ENCODE measurements at places on chromosomes 12 and 14.

- DNase-seq, result no peak
Observed at GRCh38 chr14:64409126-64409920, 21.2 kb downstream of the MTHFD1 start.

DNA sequence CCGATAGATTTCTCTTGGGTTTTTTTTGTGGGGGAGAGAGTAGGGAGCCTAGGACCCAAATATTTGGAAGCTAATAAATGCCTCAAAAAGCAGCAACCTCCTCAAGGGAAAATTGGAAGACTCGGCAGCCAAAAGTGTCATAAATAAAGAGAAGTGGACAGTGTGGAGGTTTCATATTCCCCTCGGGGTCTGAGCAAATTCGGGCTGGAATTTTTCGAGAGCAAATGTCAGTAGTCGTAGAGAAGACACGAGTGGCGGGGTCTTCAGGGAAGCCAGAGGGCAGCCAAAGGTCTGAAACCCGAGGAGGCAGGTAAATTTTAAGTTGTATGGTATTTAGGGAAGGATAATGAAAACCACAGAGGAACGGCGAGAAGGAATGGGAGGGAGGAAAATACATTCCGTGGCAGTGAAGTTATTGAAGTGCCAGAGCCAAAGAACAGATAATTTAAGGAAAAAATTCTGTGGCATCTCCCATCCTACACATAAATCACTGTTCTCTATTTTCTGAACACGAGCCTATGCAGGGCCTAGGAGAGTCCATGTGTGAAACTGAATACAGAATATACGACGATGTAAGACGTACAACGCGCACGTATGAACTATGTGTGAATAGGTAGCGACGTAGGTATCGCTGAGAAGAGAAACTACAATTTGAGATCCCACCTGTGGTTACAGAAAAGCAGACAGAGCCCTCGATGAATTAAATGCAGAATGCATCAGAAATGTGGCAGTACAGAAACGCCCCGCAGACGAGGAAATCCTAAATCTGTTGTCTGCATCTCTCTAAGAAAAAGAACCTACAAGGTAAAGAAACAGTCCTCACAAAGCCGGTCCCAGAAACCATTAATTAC lies 12.9 kb downstream of the BCL11B start:
- no peak for DNase-seq

DNA sequence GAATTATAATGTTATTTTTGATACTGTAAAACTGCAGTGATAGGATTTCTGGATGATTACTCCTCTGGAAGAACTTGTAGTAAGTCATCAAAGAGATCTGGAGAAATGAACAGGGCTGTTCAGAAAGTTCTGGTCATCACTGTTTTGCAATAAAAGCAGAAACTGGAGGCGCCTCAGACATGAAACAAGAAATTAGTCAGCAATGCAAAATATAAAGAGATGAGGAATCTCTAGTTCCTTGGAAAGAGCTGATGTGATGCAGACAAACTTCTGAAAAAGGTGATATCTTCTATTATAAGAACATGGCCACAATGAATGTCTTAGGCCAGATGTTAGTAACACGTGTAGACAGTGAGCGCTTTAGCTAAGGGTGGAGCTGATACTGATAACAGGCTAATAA lies 9.5 kb downstream of the ACIN1 start:
- DNase-seq, result no peak

DNA sequence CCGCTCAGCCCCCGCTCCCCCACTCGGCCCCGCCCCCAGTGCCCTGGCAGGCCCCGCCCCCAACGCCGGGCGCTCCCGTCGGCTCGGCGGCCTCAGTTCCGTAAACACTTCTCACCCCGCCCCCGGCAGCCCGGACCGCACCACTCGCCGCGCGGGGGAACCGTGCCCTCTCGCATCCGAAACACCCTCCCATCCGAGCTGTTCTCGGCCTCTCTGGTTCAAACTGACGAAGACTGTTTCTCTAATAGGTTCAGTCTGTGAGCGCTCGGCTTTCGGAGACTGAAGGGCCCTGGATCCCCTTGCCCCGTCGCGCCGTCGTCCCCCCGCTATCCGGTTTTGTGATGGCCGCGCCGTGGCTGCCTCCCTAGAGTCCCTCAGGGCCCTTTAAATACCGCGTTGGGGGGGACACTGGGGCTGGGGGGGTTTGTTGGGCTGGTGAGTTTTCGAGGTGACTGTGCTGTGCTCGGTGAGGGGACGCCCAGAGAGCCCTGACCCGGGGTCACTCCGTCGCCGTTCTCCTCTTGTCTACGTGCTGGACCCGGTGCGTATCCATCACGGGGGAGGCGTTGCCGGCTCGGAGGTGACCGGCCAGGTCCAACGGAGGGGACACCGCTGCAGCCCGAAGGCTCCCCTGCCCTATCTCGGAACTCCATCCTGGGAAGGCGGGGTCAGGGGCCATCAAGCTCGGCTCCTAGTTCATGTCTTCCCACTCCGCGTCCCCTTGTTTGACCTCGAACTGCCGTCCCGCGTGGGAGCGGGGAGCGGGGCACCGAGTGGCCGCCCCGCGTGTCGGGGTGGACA lies at the start of gene TCP11L2:
Gene TCP11L2 (plus strand): TSS at position 333 of the 801 bp plus-strand sequence. CDS start 8,343 bp downstream, outside the sequence.
- DNase-seq, result peak; percentile 95

GRCh38 chr14:34138175-34138574 lies 187.3 kb upstream of the EGLN3 start:
- no peak for DNase-seq

GRCh38 chr12:121657305-121658008 lies 12.0 kb downstream of the MORN3 start:
- no peak for DNase-seq

DNA sequence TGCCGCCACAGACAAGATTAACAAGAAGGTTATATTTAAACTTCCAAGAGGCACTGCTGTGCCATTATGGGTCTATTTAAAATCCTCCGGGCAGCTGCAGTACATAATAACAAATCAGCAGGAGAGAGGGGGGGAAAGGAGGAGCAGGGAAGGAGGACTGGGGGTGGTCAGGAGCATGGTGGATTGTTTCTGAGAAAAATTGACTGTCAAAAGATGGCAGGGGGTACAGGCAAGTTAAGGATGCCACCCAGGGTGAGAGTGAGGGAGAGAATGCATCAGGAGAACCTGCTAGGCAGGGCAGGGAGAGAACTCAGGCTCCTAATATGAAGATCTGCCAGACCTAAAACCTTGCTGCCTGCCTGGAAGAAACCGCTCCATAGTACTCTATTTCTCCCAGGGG lies 181.8 kb downstream of the GRIN2B start:
- DNase-seq, result no peak

- no peak for DNase-seq
Observed at GRCh38 chr12:68434391-68435298, 102.5 kb upstream of the MDM1 start.

- DNase-seq, result no peak
Observed at GRCh38 chr12:79423560-79423959, 267.2 kb downstream of the PAWR start.

GRCh38 chr14:36829547-36829946 lies 167.9 kb downstream of the PAX9 start:
- no peak for DNase-seq

DNA sequence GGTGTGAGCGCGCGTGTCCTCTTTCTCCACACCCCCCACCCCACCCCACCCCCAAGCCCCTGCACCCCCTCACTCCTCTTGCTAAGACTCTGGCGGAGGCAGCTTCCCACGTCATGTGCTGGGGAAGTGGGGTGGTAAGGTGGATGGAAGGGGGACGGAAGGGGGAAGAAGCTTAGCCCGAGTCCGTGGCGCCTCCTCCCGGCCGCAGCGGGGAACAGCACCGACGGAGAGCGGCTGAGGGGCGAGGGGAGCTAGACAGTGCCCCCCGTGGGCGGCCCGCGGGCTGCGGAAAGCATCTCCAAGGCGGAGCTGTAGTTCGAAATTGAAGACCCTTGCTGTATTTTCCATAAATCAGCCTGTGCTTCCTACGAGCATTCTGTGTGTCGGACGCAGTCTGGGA lies 588 bp upstream of the GRIN2B start:
- peak; percentile 89 for DNase-seq

- no peak for DNase-seq
Observed at GRCh38 chr12:6262211-6262610, 48.3 kb upstream of the PLEKHG6 start.

DNA sequence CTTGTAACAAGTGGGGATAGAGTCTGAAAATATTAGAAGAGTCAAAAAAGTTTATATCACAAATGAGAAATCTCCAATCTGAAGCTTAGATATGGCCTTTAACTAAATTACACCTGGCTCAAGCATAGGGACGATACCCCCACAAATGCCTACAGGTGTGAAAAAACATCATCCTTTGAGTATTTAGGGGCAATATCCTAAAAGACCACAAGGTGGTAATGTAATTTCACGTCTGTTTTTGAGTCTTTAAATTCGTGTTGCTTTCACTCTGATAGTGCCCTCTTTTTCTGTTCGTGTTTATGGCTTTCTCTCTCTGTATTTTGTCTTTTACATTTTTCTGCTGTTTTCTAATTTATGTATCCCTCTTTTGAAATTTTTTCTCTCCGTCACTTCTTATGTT lies 84.3 kb downstream of the ETNK1 start:
- peak; percentile 61 for DNase-seq

GRCh38 chr14:101191101-101191720 lies 287.7 kb upstream of the RTL1 start:
- no peak for DNase-seq

- DNase-seq, result no peak
Observed at GRCh38 chr12:94175763-94176668, 27.6 kb downstream of the PLXNC1 start.

DNA sequence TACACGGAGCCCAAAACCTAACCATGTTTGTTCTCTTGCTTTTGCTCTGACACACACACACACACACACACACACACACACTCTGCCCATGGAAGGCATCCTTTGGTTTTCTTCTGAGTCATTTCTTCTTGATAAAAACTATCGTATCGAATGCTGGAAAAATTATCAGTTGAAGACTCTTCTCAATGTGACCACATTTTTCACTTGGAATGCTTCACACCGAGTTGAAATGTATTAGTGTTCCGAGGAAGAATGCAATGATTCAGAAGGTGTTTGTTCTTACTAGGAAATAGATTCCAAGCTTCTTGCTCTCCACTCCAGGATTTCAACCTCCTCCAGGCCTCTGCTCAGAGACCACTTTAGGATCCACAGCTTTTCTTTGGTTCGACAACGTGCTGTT lies 226.3 kb downstream of the MON2 start:
- no peak for DNase-seq

- DNase-seq, result no peak
Observed at GRCh38 chr14:73166399-73166798, 30.1 kb downstream of the PSEN1 start.

DNA sequence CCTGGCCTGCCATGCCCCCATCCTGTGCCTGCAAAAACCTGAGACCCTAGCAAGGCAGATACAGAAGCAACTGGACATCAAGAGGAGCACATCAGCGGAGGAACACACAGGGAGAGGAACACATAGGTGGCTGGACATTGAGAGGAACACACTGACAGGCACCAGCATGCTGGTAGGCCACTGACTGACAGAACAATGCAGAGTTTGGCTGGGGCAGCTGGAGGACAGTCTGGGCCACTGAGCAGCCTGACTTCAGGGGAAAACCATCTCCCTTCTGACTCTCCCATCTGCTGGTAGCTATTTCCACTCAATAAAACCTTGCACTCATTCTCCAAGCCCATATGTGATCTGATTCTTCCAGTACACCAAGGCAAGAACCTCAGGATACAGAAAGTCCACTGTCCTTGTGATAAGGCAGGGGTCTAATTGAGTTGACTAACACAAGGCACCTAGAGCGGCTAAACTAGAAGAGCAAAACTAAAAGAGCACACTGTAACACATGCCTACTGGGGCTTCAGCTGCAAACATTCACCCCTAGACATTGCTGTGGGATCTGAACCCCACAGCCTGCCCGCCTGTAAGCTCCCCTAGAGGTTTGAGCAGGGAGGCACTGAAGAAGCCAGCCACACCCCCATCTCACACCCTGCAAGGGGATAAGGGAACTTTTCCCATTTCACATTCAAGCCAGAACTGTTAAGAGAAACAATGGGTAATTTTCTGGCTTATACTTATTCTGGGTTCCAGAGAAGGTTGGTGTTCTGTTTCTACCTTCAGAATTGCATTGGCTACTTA lies 22.1 kb downstream of the CLECL1 start:
- DNase-seq, result no peak

DNA sequence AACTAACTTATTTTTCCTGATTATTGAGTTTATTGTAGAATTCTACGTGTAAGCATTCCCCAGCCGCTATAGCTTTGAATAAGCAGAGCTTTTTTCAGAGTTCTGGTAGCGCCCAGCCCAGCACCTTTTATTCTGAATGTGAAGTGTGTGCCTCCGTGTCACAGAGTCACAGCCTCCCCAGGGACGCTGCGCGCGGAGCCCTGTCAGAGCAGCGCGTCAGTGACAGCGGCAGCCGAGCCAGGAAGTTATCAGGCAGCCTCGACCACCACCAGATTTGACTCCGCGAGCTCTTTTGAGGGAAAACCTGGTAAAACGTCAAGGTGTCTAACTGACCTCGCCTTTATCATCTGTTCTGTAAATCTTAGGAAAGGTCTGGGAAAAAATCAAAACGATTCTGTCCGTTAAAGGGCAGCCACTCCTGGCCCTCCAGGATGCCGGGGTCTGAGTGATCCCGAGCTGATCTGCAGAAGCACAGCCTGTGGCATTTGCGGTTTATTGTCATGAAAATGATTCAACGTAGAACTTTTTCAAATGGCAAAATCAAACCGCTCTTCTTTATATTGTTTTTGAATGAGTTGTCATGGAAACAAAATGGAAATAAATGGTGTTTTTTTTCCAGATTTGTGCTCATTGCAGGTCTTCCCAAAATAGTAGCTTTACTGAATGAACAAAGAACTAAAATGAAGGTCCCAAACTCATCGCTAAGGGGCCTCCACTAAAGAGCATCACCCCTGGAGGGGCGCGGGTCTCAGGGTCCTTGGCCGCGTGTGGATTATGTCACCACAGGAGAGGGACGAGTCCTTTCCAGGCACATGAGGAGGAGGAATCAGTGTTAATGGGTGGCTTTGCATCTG lies 43.1 kb upstream of the MMP17 start:
- DNase-seq, result peak; percentile 35

DNA sequence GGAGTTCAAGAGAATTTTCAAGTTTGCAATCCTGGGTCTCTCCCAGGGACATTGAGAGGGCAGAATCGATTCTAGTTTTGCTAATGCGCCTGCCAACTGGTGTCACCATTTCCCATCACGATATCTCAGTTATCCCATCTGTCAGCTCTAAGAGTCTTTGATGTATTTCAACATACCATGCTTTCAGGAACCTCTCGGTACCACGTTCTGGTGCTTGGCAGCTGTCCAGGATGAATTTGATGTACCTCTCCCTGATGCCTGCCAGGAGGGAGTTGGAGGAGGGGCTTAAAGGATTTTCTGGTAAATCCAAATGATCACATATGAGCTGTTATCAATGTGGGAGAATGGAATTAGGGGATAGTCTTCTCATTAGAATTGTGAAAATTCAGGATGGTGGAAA lies 332.5 kb downstream of the RGS6 start:
- no peak for DNase-seq

DNA sequence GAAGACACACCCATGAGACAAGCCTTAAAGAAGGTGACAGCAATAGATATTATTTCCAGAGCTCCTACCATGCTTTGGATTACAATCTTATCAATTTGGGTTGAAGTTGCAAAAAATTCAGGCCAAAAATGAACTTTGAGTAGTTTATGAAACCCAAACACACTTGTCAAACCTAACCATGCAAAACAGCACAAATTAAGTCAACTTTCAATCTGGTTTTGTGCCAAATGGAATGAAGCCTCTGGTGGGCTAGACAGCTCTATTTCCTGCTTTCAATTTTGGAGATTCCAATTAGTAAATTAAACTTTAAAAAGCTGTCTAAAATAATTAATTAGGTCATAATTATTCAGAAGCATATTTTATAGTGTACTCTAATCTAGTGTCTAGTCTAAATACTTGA lies 203.4 kb downstream of the SYT1 start:
- DNase-seq, result no peak

- no peak for DNase-seq
Observed at GRCh38 chr14:49447540-49448107, 138.6 kb downstream of the RPS29 start.

Data from iPS-NIHi11 (cell line).